ENCODE measurements at places on chromosomes 7 and 10. TPM values are rescaled to one million over a fixed set of nuclear protein-coding genes. Genes with fewer than 3 reads are reported as not detected.
A peak's percentile ranks its signal among the peaks of the same experiment; 100 is the strongest.

Gene PBLD
- total RNA-seq: 2.0 TPM

GRCh38 chr10:97184971-97185325, 811 bp downstream of the SLIT1 start:
- DNase-seq: no peak

GRCh38 chr7:79050603-79051002, 402.9 kb downstream of the MAGI2 start:
- peak; percentile 32 for DNase-seq

Gene ACBD7
- total RNA-seq: 0.27 TPM

DNA sequence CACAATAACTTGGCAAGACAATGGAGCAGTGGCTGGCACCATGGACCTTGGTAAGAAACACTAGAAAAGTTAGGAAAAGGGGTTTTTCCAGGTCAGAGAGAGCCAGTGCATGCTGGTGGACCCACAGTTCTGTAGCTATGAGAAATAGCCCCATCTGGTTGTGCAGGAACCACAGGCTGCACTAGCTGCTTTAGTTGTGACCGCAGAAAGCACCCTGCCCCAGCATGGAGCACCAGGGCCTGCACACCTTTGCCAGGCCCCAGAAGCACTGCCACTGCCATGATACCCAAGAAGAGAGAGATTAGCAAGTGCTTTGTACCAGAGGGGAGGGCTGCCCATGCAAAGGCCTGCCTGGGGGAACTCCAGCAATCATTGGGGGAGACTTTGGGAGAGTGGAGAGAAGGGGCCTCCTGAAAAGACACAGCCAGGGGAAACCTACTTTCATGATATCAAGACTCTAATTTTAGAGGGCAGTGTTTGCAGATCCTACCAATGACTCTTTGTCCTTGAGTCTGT, 256.1 kb upstream of the C7orf33 start:
- no peak for DNase-seq

Gene FEZF1
- not detected for total RNA-seq

Gene SPRN
- not detected for total RNA-seq
